ENCODE measurements at places on chromosomes 6 and 20. TPM values are rescaled to one million over a fixed set of nuclear protein-coding genes. Genes with fewer than 3 reads are reported as not detected.

- DNase-seq = no peak
These were observed 80.8 kb upstream of the BEND3 start for GRCh38 chr6:107196152-107196551.

GRCh38 chr20:58330249-58330648, 20.7 kb downstream of the RAB22A start:
- no peak for DNase-seq

DNA sequence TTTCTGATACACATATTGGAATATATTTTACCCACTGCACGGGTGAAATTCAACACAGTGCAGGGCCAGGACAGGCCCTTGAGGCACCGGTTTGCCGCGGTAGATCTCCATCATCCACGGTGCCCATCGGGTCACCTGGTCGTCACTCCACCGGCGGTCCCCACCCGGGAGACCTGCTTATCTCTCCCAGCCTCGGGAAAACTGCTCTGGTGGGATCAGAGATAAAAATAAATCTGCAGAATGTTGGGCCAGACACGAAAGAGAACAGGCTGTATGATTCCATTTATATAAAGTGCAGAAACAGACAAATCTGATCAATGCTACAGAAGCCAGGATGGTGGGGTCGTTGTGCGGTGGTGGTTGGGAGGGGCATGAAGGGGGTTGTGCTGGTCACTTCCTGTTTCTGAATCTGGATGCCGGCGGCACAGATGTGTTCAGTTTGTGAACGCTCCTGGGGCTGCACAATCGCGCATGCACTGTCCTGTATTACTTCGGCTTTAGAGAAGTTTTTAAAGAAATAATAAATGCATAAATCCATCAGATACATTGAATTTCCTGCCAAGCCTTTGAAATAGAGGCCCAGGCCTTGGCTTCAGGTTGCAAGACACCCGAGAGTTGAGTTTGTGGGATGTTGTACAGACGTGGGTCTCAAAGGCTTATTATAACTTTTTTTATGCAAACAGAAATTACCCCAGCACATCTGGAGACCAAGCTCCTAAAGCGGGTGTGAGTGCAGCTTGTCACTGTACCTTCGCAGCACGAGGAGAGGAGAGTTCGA, 54.3 kb downstream of the ANKRD60 start:
- no peak for DNase-seq

DNA sequence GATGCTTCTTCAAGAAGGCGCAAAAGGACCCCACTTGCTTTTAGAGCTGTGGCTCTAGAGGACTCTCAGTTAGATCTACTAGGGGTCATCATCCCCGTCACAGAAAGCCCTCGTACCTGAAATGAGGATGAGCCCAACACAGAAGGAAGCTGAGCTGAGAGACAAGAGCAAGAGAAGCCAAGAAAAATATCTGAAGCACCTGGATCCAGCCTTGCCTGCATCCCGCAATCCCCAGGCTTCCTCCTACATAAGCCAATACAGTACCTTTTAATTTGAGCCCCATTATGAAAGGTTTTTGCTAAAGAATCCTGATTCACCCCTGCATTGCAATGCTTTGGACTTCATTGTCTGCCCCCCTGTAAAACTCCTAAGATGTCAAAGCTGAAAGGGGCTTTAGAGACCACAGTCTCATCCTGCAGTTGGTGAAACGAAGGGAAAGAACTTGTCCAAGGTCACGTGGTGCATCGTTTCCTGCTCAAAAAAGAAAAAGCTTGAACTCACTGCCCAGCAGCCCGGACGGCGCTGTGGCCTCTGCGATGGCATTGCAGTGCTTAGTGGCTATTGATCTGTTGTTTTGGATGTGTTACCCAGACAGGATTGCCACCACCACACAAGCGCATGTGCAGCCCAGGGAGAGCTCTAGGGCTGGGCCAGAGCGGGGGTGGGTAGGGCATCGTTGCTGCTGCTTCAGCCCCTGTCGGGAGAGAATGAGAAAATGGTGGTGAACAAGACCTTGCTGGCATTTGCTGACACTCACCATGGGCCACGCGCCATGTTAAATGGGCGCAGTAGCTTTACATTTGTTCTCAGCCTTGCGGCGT, 28.4 kb downstream of the AAR2 start:
- DNase-seq = no peak

DNA sequence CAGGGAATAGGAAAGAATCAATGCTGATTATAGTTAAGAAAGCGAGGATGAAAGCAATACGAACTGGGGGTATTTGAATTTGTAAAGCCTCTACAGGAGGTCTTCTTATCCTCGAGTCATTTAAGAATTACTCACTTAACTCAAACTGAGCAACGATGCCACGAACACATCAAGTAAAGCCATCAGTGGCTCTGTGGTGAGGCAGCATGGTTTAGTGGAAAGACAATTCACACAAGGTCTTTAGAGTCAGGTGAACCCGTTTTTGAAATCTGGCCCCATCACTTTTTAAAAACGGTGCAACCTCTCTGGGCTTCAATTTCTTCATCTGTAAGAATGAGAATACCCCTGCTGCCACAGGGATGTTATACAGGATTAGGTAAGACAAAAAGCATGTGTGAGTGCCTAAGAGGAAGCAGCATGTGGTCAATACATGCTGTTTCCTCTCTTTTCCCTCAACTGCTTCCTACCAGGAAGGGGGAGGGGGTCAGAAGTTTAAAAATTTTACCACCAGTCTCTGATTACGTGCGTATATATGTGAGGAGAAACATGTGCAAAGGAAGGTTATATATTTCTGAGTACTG, 162.0 kb downstream of the BTBD9 start:
- peak; percentile 31 for DNase-seq

GRCh38 chr20:17036541-17036940, 190.3 kb upstream of the PCSK2 start:
- DNase-seq = no peak

DNA sequence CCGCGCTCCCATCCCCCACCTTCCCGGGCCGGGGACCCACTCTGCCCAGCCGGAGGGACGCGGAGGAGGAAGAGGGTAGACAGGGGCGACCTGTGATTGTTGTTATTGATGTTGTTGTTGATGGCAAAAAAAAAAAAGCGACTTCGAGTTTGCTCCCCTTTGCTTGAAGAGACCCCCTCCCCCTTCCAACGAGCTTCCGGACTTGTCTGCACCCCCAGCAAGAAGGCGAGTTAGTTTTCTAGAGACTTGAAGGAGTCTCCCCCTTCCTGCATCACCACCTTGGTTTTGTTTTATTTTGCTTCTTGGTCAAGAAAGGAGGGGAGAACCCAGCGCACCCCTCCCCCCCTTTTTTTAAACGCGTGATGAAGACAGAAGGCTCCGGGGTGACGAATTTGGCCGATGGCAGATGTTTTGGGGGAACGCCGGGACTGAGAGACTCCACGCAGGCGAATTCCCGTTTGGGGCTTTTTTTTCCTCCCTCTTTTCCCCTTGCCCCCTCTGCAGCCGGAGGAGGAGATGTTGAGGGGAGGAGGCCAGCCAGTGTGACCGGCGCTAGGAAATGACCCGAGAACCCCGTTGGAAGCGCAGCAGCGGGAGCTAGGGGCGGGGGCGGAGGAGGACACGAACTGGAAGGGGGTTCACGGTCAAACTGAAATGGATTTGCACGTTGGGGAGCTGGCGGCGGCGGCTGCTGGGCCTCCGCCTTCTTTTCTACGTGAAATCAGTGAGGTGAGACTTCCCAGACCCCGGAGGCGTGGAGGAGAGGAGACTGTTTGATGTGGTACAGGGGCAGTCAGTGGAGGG, 2.8 kb downstream of the SOX4 start:
- DNase-seq = peak; percentile 60

- DNase-seq = no peak
These were observed 38.3 kb downstream of the ATG5 start for GRCh38 chr6:106287215-106287614.

DNA sequence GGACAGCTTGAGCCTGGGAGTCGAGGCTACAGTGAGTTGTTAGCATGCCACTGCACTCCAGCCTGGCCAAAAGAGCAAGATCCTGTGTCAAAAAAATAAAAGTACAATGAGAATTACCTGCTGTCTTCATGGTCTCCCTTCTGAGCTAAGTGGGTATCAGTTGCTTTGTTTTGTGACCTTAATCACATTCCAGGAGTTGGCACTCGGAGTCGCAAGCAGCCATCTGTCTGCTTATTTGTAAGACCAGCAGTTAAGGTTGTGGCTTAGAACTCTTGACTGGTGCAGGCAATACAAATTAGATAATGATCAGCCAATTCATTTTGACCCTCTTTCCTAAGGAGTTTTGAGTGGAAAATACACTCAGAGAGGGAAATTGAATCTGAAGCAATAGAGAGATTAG, 114.0 kb downstream of the MYO6 start:
- no peak for DNase-seq

Gene MED23
- total RNA-seq = 13.6 TPM

Gene GABRR1
- 0.26 TPM for total RNA-seq

Gene HSPA12B
- 2.9 TPM for total RNA-seq

Gene ULBP3
- 5.8 TPM for total RNA-seq

Gene MYMX
- total RNA-seq = 1.1 TPM
